AML-193 (cell line): ENCODE measurements at places on chromosomes 2 and 18.

- peak; percentile 94 for DNase-seq
Observed at GRCh38 chr2:159249990-159250715, 36.4 kb downstream of the WDSUB1 start.

DNA sequence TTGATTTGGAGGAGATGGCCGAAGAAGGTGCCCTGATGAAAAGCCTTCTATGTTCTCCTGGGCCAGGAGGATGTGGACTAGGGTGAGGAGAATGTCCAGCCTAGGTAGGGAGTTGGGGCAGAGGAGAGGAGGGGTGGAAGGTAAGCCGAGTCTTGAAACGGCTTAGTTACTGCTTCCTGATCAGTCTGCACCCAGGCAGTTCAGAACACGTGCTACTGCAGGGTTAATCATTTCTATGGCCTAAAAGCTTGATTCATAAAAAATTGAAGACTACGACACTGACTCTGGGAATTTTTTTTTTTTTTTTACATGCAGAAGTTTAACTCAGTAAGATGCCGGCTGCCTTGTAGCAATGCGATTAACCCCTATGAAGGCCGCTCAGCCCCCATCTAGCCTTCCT is 125.3 kb downstream of the TMEM163 start:
- DNase-seq, result no peak

GRCh38 chr2:149894760-149895159 is 307.2 kb upstream of the MMADHC start:
- DNase-seq, result no peak

GRCh38 chr2:64391940-64392339 is 62.0 kb upstream of the LGALSL start:
- DNase-seq, result no peak

- DNase-seq, result no peak
Observed at GRCh38 chr18:22174341-22175145, 5.2 kb downstream of the GATA6 start.

DNA sequence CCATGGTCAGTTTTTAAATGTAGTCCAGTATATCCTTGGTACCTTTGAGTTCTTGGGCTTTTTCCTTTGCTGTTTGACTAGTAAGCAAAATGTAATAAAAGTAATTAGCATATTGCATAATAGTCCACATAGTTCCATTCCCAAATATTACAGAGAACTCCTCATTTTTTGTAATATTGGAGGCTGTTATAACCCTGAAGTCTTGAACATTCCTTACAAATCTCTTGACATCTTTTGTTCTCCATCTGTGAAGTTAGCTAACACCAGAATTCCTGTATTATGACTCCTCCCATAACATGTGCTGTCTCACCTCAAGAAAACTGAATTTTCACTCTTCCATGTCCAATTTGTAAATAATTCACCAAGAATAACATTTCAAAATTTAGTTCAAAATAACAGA is 17.1 kb downstream of the CREB1 start:
- DNase-seq, result no peak

DNA sequence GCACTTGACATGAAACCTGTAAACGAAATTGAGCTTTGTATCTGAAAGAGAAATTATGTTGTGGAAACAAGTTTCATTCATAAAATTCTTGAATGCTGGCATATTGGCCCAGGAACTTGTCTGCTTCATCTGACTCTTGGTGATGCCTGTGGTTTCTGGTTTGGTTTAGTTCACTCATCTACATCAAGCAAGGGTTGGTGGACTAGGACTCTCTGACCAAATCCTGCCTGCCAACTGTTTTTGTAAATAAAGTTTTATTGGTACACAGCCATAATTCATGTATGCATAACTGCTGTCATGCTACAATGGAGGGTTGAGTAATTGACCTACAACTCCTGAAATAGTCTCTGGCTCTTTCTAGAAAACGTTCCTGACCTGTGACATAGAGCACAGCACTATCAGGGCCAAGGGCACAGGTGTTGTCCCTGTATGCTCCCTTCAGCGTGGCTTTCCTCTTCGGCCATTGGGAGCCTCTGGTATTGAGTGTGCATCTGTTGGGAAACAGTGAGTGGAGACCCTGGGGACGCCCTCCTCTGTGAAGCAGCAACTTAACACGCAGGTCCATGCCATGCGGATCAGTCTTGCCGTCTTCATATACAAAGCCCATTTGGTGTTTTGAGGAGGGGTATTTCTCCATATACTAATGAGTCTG is 226.3 kb downstream of the SH3RF3 start:
- DNase-seq, result no peak

GRCh38 chr18:9446839-9447238 is 28.5 kb upstream of the RALBP1 start:
- no peak for DNase-seq

DNA sequence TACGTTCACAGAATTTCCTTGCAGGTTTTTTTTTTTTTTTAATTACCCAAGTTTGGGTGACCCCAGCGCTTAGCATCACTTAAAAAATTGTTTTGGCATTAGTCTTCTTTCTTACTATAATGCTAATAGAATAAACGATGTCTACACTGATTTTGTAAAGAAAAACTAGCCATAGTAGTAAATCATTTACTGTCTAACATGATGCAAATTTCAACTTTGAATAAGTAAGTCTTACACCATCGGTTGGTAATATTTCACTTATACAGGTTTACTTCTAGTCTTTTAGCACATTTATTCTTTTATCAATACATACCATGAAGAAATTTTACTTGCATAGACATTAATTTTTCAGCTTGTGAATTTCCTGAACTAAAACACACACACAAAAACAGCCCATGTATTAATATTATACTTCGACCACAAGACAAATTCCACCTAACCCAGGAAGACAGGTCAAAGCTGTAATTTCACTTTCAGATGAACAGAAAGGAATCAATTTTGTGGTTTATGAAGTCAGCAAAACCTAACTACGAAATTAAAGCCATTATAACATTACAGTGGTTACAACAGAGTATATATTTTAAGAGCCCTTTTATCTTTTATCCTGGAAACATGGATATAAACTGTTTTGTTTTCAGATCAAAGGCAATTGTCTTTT is 1.9 kb downstream of the YES1 start:
- DNase-seq, result no peak

GRCh38 chr2:112143150-112143549 is 5.0 kb downstream of the FBLN7 start:
- no peak for DNase-seq

DNA sequence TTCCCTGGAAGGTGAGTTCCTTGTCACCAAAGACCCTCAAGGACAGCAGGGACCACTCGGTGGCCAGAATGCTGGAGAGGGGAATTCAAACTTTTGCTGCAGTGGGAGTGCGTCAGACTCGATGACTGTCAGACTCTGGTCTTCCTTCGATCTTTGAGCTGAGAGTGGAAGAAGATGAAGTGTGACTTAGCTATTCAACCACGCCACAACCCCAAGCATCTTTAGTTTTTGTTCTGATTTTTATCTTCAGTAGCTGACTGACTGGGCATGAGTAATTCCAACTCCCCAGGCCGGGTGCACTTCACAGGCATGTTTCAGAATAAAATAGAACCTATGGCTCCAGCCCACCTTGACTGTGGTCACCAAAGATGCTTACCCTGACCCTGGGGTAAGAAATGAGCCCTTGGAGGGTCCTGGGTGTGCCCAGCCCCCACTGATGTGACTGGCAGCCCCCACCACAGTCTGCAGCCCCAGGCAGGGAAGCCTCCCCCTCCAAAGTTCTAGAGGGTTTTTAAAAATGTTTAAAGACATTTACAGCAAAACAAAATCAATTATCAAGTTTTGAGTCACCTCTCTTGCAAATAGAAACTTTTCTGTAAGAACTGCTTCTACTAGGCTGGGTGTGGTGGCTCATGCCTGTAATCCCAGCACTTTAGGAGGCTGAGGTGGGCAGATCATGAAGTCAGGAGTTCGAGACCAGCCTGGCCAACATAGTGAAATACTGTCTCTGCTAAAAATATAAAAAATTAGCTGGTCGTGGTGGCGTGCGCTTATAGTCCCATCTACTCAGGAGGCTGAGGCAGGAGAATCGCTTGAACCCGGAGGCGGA is 24.9 kb upstream of the YWHAQ start:
- no peak for DNase-seq

DNA sequence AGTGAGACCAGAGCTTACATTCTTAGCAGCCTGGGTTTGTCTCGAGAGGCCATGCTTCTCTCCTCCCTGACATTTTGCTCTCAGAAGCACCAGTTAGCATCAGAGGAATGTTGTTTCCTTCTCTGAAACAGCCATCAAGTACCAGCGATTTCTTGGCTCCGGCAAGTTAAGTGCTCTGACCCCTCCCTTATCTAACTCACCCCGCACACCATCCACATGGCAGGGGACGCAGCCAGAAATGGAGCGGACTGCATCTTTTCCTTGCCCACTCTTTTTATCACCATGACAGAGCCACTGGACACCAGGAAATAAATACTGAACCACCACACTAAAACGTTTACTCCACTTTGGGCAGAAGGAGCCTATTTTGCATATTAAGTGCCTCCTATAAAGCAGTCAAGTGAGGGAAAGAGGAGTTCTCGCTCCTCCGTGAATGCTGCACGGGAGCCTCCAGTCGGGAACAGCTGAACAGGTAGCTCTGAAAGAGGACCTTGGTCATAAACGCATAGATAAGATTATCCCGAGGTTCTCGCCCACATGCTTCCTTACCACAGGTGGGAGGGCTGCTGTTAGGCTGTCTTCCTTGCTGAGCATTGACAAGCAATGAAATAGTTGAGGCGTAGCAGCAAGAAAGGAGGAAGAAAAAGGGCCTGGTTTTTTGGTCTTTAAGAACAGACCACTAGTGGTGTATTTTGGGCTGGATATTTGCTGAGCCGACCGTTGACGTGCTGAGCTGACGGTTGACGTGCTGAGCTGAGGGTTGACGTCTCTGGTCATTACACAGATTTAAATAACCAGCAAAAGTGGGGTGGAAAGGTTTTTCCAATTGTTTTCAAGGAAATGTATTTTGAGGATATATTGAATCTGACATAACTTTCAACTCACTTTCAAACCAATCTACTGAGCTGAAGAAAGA is 71.4 kb upstream of the ITGB6 start:
- DNase-seq, result no peak

- DNase-seq, result no peak
Observed at GRCh38 chr2:81940266-81940955, 1635.9 kb upstream of the LRRTM1 start.

DNA sequence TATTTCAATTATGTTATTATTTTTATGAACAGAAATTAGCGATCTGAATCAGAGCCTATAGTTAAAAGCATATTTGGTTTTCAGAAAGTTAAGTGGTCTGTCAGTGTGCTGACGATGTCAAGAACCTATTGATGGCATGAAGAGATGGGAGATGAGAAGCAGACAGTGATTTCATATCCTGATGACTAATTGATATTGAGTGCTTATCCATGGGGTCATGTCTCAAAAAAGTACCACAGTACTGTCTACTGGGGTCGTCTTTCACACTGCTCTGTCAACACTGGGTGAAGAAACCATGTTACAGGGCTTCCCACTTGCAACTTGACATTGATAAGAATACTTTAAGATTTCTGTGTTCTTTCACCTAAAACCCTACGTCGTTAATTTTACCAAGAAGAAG is 297.1 kb downstream of the AFF3 start:
- no peak for DNase-seq

DNA sequence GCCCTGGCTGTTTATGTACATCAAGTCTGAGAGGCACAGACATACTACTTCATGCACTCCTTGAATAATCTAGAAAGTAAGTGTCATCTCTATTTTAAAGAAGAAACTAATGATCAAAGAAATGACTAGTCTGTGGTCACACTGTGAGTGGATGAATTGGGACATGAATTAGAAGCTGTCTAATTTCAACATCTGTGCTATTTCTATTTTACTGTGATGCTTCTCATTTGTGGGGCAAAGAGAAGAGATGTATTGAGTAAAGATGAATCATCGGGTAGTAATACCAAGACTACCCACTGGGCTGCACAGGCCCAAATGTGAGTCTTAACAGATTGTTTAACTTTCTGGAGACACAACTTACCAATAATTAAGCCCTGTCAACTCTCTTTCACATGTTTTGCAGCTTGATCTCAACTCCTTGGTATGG is 42.4 kb upstream of the MTIF2 start:
- DNase-seq, result peak; percentile 17

DNA sequence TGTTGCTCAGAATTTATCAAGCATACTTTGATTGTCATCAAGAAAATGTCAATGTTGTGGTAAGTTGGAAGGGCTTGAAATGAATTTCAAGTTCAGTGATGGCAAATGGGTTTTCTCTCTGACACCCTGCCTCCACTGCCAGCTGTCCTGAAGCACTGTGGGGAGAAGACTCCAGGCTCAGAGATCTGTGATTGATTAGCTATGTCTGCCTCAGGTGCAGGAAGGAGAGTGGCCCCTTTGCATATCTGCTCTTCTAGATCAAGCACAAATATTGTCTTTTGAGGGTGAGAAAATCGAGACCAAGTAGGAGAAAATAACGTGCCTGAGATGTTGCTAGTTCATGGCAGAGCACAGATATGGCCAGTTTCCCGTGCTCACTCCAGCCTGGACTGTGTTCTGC is 178.8 kb upstream of the GLI2 start:
- no peak for DNase-seq

GRCh38 chr2:159129269-159129668 is 157.2 kb downstream of the WDSUB1 start:
- no peak for DNase-seq

- no peak for DNase-seq
Observed at GRCh38 chr2:119545754-119546446, 1.7 kb downstream of the CFAP221 start.

DNA sequence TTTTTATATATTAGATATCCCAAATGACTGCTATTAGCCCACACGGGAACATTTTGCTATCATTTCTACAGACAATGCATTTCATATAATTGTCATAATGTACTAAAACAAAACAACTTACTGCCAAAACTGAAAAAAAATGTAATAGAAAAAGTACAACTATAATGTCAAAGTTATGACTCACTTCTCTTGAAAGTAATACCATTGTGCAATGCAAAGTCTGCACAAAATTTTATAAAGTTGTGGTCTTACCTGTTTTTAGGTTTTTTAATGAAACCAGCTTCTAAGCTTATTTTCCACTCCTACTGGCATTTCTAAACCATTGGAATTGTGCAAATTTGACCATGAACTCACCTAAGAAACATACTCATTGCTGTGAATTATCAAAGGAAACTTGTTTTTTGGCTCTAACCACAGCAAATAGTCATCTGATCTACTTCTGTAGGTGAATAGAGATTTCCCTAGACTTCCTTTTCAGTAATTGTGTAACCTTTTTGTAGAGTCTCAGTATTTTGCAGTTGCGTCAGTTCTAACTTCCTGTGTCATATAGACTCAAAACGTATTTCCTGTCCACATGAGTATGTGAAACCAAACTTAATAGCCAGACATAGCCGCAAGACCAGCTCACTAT is 31.9 kb upstream of the TFPI start:
- peak; percentile 95 for DNase-seq

- no peak for DNase-seq
Observed at GRCh38 chr18:9884532-9885140, 1.1 kb upstream of the TXNDC2 start.

GRCh38 chr2:120436885-120437603 is 91.1 kb downstream of the INHBB start:
- DNase-seq, result no peak

GRCh38 chr18:28032177-28032576 is 144.8 kb downstream of the CDH2 start:
- no peak for DNase-seq
